ENCODE measurements at places on chromosomes 1 and 21.

GRCh38 chr1:167197692-167198091 is 23.0 kb upstream of the POU2F1 start:
- DNase-seq, result no peak

- DNase-seq, result no peak
Observed at GRCh38 chr1:7406641-7407543, 364.2 kb upstream of the VAMP3 start.

DNA sequence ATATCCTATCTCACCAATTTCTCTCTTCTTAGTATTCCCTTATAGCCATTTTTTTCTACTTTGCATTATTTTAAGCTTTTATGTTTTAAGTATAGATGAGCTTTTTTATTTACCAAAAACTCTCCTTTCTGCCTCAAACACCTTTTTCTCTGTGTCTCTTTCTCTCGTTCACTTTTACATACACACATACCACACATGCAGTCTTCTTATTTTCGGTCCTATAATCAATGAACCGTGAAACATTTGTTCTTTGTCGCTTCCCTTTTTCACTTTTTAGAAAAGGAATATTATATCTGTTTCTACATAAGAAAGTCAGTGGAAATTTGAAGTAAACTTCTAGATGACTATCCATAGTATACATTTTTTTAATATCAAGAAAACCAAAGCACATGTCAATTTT is 183.2 kb downstream of the MRPL39 start:
- no peak for DNase-seq

DNA sequence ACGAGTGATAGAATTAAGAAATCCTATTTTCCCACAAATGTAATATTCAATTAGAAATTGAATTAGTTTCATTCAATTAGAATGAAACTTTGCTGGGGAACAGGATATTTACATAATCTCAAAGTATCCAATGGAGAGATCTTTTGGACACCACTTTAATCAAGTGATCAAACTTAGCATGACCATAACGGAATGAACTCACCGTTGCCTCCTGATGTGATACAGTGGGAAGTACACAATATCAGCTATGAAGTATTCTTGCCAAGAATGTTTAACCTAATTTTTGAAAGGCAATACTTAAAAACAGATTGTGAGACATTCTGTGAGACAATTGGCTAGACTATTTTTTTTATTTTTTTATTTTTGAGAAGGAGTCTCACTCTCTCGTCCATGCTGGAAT is 16.6 kb downstream of the CDKN2C start:
- DNase-seq, result no peak

- no peak for DNase-seq
Observed at GRCh38 chr1:207152792-207153468, 48.9 kb downstream of the C4BPA start.

- DNase-seq, result peak; percentile 35
Observed at GRCh38 chr1:10941891-10942541, 70.4 kb upstream of the TARDBP start.

- DNase-seq, result no peak
Observed at GRCh38 chr1:218701131-218701530, 356.0 kb downstream of the TGFB2 start.

- DNase-seq, result no peak
Observed at GRCh38 chr1:192342842-192343241, 26.1 kb downstream of the RGS21 start.

DNA sequence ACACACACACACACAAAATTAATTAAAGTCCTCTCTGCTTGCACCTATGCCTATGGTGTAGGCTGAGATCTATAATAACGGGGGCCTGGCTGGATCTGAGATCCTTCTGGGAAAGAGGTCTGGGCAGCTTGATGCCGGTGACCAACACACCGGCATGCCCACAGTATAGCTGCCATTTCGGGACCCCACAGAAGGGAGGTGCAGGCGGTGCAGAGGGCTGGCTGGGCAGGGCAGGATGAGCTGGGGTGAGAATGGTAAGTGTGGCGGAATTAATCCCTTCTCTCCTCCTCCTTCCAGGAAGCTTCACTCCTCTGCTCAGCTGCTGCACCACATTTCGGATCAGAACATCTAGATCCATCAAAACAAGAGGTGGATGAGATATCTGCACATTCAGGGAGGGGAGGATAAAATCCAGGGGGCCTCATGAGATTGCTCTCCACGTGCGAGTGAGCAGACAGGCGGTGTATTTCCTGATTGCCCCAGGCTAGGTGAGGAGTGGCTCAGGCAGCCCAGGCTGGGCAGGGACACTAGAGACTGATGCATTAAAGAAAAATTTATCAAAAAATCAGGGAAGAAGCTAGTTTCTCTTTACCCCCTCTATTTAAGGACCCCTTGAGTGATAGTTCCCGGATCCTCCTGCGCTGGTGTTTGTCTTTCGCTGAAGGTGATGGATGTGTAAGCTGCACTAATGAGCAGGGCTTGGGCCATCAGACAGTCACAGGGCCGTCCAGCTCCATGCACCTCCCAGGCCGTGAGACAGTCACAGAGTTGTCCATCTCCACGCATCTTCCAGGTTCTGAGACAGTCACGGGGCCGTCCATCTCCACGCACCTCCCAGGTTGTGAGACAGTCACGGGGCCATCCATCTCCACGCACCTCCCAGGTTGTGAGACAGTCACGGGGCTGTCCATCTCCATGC is 449.9 kb downstream of the PTPRU start:
- DNase-seq, result no peak

DNA sequence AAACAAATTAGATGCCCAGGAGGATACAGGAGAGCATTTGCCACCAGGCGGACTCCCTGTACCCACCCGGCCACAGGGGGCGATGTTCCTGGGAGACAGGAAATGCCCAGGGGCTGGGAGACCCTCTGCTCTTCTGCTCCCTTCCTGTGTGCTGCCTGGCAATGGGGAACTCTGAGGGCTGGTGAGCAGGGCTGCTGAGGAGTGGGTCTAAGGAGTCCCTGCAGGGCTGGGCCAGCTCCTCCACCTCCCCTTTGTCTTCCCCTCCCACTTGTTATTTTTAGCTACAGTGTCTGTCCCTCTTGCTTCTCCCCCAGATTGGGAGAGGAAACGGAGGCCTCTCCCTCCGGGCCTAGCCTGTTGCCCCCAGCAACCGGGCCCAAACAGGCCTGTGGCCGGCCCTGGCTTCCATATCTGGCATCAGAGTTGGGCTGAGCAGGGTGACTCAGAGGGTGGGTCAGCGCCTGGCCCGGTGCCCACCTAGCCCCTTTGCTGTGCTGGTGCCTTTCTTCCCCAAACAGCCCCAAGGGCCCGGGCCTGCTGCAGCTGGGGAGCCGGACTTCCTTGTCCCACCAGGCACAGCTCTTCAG is 11.6 kb downstream of the LMNA start:
- peak; percentile 98 for DNase-seq

- DNase-seq, result peak; percentile 72
Observed at GRCh38 chr1:83815330-83815729, 183.6 kb downstream of the TTLL7 start.

- DNase-seq, result no peak
Observed at GRCh38 chr1:229999004-229999670, 67.9 kb upstream of the GALNT2 start.

GRCh38 chr1:194150242-194150641 is 963.8 kb upstream of the B3GALT2 start:
- DNase-seq, result no peak

DNA sequence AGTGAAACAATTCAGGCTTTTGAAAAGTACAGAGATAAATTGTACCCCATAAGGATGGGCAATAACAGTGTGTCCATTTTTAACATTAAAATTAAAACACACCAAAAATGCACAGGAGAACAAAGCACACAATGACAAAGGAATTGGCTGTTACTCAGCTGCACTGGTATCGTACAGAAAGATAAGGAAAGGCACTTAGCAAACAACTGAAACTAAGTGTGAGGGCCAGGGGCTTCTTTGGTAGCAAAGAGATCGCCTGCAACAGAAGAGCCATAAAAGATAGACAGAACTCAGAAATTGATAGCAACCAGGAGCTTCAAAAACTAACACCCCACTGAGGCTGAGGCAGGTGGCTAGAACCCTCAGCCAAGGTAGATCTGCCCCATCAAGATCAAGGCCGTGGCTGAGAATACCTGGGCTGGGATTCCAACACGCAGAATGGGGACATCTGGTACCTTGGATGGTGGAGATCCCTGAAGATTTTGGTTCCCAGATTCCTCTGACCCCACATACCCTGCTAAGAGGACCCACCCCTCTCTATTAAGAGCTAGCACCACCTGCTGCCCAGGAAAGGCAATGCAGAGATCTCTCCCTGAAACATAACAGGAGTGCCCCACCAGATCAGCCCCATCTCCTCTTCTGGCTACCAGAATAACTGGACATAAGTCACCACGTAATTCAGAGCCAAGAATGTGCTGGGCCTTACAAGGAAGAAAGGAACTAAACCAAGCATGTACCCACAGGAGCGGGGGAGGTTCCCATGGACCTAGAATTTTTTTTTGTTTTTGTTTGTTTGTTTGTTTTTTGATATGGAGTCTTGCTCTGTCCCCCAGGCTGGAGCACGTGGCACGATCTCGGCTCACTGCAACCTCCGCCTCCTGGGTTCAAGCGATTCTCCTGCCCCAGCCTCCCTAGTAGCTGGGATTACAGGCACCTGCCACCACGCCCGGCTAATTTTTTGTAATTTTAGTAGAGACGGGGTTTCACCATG is 16.2 kb downstream of the PLEKHO1 start:
- DNase-seq, result peak; percentile 66

DNA sequence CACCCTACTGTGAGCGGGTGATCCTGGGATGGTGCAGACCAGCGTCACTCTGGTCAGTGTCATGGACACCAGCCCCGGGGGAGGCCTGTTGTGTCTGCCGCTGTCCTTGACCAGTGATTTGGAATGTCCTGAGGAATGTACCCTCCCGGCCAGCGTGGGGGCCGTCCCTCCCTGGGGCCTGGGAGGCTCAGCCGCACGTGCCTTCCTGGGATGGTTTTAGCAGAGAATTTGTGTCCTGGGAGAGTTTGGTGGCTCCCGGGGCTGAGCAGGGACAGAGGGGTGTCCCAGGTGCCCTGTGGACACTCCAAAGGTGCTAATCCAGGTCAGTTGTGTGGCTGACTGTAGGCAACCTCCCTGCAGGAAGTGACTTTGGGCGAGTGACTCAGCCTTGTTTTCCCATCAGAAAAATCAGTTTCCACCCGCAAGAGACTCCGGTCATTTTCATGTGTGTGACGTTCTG is 6.2 kb downstream of the ARHGEF16 start:
- peak; percentile 12 for DNase-seq

GRCh38 chr1:41844255-41844654 is 74.5 kb downstream of the HIVEP3 start:
- no peak for DNase-seq

- no peak for DNase-seq
Observed at GRCh38 chr1:56132520-56132919, 446.8 kb downstream of the PLPP3 start.

DNA sequence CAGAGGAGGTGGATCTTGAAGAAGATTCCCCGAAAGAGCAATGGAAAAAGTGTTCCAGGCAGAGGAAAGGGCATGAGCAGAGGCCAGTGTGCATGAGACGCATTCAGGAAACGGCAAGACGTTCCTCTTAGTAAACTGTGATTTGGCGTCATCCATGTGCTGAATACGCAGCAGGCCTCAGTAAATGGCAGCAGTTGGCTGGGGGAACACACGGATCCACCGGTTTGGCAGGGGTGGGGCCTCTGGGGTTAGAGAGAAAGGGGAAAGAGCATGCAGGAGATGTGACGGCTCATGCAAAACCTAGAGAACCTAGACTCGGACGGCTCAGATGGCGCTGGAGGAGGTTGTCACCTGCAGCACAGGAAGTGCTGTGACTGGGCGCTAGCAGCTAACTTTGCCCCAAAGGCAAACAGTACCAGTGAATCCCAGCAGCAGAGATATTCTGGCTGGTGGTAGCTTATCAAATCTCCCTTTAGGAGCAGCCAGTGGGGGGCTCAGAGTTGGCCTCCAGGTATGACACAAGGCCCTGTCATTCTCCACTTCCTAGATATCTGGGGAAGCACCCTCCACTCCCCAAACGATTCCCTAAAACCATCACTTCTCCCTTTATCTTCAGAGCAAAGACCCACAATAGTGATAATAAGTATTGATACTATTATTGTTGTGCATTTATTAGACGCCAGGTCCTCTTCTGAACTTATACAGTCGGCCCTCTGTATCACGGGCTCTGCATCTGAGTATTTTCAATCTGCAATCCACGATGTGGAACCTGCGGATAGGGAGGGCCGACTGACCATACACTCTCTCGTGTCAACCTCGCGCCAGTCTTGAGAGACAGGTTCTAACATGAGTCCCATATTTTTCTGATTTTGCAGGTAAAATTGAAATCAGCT is 7.6 kb downstream of the LAPTM5 start:
- DNase-seq, result no peak

DNA sequence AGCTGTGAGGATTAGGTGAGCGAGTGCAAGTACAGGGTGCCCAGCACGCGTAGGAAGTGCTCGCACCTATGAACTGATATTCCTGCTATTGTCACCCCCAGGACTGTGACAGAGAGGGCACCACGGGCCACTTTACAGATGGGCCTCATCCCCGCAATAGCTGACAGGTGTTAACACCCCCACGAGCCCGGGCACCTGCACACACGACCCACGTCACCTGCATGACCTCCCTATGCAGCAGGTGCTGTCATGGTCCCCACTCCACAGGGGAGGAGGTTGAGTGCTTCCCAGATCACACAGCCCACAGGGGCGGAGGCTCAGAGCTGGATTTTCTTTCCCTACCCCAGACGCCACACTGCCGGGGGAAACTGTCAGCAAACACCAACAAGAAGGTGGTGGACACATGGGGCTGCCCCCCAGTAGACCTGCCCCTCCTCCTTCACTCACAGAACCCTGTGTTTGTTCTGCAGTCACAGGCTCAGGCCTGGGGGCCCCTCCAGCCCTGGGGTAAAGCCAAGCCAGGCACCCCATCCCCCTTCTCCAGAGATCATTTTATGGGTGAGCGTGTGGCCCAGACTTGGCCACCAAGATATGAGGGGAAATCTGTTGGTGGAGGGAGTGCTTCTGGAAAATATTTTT is 465.5 kb downstream of the MATN1 start:
- DNase-seq, result no peak

- DNase-seq, result no peak
Observed at GRCh38 chr1:244304656-244305055, 147.1 kb downstream of the ADSS2 start.

DNA sequence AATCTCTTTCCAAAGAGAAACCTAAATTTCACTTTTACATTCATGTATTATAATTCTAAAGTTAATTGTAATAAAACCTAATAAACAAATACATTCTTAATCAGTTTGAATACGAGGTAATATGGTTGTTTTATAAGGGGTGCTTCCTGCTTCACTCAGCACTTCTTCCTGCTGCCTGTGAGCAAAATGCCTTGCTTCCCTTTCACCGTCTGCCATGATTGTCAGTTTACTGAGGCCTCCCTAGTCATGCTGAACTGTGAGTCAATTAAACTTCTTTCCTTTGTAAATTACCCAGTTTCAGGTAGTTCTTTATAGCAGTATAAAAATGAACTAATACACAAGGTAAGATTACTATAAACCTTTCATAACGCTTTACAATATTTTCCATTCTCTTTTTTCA is 491.1 kb upstream of the LRRC7 start:
- no peak for DNase-seq
